Left ventricle myocardium inferior (tissue), 1 donor: ENCODE measurements at places on chromosomes 6 and 20.

GRCh38 chr6:45464685-45465084, 87.0 kb upstream of the SUPT3H start:
- no peak for DNase-seq

DNA sequence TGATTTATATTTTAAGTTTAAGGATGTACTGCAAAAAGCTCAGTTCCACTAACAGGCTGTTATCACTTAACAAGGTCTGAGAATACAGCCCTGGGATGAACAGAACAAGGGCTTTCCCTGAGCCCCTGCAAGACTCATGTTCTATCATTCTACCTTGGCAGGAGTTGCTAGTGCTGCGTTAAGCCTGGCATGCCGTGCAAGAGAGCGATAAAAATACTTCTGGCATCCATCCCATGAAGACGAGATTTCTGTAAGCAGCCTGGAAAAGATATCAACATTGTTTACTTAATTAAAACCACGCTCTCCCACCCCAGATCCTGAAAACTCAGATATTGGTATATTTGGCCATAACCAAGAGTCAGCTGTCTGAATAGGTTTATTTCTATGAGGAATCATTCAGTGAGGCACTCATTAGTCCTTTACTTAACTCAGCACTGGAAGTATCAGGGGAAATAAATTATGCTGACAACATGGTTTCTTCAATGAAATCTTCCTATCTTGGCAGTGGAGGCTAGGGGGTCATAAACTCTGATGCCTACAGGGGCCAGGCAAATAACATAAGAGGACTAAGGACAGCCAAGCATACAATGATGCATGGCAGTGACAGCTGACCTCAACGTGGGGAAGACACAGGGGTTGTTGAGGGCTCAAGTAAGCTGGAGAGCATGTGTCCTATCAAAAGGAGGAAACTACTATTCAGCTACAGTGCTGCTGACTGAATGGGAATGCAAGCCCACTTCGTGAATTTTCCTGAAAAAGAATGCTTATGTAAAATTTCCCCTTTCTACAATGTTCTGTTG, 37.6 kb upstream of the LYRM2 start:
- no peak for DNase-seq

GRCh38 chr6:145539831-145540230, 195.5 kb downstream of the EPM2A start:
- no peak for DNase-seq

DNA sequence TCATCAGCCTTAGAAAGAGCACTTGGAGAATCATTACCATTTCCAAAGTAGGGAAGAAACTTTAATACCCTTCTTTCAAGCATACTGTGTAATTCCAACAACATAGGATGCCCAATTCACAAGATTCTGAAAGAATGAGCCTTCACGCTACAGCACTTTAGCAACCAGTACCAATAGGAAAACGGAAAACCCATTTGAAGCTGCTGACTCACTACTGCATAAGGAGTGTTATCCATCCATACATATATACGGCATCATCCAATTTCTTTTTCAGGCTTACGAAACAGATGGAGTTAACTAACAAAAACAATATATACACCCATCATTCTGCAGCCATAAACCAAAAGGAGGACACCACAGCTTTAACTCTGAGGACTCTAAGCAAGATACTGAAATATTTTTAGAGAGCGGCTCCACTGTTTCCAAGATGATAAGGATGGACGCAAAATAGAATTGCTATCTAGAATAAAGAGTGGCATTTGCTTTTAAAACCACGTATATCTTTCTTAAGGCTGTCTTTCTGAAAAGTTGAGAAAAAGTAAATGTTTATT, 24.9 kb downstream of the FYN start:
- DNase-seq: no peak

GRCh38 chr6:138692058-138692977, 81.3 kb upstream of the CCDC28A start:
- peak; percentile 80 for DNase-seq

GRCh38 chr6:158230967-158231550, 62.9 kb downstream of the GTF2H5 start:
- DNase-seq: no peak

GRCh38 chr6:148779142-148779562, 32.3 kb downstream of the UST start:
- DNase-seq: no peak

DNA sequence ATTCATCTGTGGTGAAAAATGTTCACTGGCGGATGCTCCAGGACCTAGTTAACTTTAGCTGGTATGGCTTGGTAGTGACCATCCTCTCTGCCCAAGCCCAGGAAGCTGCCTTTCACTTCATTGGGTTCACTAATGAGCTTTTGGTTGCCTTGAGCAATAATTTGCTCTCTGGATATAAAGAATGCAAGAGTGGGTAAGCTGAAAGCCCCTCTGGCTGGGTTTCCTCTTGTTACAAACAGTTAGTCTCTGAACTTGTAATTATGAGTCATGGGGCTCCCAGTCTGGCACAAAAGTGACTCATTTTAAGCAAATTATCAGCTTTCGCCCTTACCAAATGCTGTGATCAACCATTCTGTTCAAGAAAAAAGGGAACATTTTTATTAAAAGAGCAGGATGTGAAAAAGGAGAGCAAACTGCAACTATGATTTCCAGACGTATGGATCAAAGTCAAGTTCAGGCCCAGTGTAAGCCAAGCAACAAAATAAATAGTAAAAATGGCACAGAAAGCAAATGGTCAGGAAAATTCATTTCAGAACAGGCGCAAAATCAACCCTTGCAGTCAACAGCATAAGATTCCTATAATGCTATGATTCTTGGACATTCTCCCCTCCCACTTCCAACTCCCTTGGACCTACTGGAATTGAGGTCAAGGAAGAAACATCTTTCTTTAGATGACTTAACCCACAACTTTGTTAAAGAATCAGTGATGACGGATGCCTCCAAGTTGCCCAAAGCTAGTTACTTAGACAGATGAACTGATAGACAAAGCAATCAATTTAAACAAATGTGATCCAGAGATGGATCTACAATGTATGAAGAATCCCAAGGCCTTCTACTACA, 130.0 kb upstream of the KCNK16 start:
- DNase-seq: no peak

GRCh38 chr20:6178537-6178936, 55.7 kb upstream of the FERMT1 start:
- no peak for DNase-seq

DNA sequence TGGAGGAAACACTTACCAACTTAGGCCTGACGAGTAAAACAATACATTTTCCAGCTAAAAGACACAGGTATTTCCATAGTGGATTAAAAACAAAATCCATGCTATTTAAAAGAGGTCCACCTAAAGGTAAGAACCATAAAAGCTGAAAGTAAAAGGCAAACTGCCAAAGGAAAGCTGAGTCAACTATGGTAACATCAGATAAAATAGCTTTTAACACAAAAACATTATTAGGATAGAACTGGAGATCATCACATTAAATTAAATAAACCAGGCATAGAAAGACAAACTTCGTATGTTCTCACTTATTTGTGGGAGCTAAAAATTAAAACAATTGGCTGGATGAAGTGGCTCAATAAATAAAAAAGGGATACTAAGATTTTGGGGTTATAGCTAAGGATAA, 166.8 kb upstream of the SLC22A16 start:
- DNase-seq: no peak

DNA sequence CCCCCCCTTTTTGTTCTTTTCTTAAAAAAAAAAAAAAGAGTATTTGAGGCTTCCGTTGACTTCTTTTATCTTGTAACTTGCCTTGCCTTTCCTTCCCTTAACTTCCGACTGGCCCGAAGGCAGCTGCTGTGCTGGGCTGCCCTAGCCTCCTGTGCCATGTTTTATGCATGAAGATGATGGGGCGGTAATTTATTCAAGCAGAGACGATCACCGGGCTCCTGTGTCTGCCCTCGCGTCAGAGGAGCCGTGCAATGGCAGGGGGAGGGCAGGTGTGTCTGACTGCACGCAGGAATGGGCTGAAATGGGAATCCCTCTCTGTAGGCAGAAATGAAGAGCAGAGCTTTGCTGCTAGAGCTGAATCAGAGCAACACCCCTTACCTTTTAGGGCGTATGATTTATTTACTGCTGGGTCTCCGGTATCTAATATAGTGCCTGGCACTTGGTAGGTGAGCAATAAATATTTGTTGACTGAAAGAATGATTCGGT, 106.3 kb upstream of the RIPOR2 start:
- no peak for DNase-seq

DNA sequence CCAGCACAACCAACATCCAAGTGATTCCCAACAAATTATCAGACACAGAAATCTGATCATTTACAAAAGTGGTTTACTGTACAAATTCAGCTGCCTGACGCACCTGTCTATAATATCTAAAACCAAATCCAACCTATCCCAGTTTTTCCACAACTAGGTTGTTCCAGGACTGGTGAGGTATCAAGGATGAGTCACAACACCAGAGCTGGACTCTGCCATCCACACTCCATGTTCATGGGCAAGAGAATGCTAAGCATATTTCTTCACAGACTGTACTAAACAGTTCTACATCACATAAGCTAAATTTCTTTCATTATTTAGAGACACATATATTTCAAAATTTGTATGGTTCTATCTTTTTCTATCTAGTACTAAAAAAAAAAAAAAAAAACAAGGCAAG, 141.6 kb downstream of the BTBD9 start:
- no peak for DNase-seq

DNA sequence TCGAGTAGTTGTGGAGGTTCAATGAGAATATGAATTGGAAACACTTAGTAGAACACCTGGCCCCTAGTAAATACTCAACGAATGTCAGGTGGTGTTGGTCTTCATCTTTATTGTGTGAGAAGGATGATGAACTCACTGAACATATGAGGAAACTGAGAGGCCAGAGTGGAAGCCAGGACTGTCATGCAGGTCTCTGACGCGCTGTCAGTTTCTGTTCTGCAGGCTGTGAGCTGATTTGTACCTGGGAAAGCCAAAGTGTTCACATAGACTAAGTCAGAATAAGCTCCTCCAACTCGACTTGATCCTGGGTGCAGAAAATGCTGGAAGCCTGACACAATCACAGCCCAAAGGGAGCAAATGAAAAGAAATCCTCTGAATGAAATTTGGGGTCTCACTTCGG, 222.2 kb downstream of the LY86 start:
- no peak for DNase-seq

DNA sequence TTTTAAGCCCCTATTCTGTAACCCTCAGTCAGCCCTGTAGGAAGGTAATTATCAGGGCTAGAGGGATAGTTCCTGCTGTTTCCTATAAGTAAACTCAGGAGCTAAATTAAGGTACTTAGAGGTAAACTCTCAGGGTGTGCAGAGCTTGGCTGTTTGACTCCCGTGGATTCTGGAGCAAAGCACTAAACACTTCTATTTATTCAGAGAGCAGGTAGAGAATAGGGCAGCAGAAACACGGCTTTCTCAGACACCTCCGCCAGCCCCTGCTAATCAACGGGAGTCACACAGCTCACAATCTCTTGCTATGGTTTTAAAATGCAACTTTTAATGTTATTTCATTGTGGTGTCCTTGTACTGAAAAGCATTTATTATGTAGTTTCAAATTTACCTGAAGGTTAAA, 21.8 kb downstream of the PRKN start:
- no peak for DNase-seq

DNA sequence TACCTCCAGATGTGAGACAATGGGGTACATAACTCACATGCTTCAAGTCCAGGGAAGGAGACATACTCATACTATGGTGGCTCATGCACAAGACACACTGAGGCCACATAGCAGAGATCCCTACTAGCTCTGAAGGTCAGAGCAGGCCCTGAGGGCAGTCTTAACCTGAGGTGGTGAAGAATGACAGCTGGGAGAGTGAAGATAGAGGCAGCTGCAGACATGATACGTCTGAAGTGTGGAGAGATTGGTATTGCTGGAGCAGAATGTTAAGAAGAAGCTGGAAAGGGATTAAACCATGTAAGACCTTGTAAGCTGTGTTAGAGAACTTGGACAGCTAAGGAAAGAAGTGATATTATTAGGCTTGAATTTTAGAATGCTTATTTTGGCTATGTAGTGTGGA, 32.9 kb downstream of the PGM3 start:
- no peak for DNase-seq

GRCh38 chr6:47229255-47229654, 80.5 kb downstream of the TNFRSF21 start:
- no peak for DNase-seq

DNA sequence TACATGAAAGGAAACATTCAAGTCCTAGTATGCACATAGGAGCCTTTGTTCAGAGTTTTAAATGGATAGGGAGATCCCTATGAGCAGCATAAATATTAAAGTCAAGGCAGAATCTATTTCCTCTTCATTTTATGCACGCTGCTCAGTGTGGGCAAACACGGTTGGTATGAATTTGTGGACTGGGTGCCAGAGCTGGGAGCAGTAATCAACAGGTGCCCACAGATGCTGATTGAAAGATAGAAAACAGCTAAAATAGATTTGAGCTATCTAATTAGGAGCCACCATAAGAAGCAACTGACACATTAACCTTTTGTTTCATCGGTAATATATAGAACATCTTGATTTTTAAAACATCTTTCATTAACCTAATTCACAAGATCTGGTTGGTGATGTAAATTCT, 175.5 kb downstream of the EYS start:
- DNase-seq: no peak

GRCh38 chr6:14020551-14020950, 95.8 kb downstream of the RNF182 start:
- no peak for DNase-seq

GRCh38 chr6:6971369-6971768, 136.4 kb upstream of the RREB1 start:
- no peak for DNase-seq

DNA sequence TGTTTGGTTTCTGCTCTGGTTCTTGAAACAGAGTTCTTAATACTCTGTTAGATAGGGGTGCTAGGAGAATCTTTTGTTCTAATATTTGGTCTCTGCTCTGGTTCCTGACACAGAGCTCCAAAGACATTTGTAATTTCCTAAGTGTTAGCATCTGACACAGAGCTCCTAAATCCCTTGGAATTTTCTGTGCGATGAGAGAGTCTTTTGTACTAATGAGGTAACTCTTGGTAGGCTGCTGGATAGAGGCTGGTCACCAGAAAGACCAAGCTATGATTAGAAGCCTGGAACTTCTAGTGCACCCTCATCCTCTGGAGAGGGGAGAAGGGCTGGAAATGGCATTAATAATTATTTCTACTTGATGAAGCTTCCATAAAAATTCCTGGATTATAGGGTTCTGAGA, 7.7 kb upstream of the CD109 start:
- no peak for DNase-seq

DNA sequence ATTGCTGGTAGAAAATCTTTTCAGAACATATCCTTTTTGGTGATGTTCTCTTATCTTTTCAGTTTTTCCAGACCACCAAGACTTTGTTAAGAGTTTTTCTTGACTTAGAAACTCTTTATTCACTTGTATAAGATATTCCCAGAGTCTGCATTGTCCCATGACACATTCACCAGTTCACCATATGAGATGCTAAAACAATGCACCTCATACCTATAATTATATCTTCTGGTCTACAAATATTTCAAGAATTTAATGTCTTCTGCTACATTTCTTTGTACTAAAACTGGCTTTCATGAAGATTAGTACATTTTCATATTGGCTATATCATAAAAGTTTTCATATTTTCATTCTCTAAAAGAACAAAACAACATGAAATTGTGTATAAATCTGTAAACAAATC, 111.3 kb downstream of the ADGRG6 start:
- DNase-seq: no peak

GRCh38 chr6:4402477-4402976, 267.2 kb upstream of the ECI2 start:
- DNase-seq: peak; percentile 38
